ENCODE measurements at places on chromosomes 5 and 9.
A peak's percentile ranks its signal among the peaks of the same experiment; 100 is the strongest.

- DNase-seq: no peak
Measured at GRCh38 chr9:20135119-20135697, 346.4 kb upstream of the SLC24A2 start.

- no peak for DNase-seq
Measured at GRCh38 chr9:73844135-73844534, 653.0 kb upstream of the RORB start.

GRCh38 chr9:16371306-16371705 lies 499.2 kb downstream of the BNC2 start:
- DNase-seq: no peak

DNA sequence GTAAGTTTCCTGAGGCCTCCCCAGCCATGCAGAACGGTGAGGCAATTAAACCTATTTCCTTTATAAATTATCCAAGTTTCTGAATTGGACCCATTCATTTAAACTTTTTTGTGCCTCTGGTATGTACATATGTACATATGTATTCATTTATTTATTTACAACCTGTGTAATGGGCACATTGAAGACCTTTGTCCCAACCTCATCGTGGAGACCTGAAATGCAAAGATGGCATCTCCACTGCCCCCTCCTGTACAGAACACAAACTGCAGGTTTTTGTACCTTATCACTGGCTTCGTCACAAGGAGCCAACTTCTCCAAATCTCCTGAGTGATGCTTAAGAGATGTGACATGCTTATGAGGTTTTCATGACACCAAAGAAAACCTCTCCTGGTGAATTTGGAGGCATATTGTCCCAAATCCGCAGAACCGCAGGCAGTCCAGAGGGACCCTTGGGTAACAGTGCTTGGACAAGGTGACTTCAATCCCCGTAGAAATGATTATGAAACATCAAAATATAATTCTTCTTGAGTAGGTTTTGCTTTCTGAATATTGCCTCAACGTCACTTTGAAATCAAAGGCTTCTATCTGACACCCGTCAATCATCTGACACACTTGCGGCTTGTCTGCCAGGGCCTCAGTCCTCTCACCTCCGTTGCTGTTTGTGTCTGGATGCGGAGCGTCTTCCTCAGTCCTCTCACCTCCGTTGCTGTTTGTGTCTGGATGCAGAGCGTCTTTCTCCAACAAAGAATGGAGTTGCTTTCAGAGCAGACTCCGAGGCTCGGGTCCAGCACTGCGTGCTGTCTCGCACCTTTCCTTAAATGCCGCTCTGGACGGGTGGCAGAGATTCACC lies 135.0 kb upstream of the IRX4 start:
- DNase-seq: peak; percentile 59

GRCh38 chr5:179265514-179266290 lies 79.6 kb downstream of the ADAMTS2 start:
- peak; percentile 75 for DNase-seq

- no peak for DNase-seq
Measured at GRCh38 chr9:119282476-119283077, 86.7 kb downstream of the BRINP1 start.

Measured in MCF 10A (cell line).